Brain (organoid and tissue), 16 donors: ENCODE measurements at places on chromosomes 7 and 10. TPM values are rescaled to one million over a fixed set of nuclear protein-coding genes. Genes with fewer than 3 reads are reported as not detected.

The PRSS37 gene
- not detected for polyA plus RNA-seq

The IFIT2 gene
- 5.4 TPM for polyA plus RNA-seq

The TNS3 gene
- polyA plus RNA-seq: 28.1 TPM

The DMBT1 gene
- polyA plus RNA-seq: 0.63 TPM

The TSPAN12 gene
- polyA plus RNA-seq: 0.98 TPM

The TRPV5 gene
- polyA plus RNA-seq: 0.31 TPM

The FAM131B gene
- 69.6 TPM for polyA plus RNA-seq

DNA sequence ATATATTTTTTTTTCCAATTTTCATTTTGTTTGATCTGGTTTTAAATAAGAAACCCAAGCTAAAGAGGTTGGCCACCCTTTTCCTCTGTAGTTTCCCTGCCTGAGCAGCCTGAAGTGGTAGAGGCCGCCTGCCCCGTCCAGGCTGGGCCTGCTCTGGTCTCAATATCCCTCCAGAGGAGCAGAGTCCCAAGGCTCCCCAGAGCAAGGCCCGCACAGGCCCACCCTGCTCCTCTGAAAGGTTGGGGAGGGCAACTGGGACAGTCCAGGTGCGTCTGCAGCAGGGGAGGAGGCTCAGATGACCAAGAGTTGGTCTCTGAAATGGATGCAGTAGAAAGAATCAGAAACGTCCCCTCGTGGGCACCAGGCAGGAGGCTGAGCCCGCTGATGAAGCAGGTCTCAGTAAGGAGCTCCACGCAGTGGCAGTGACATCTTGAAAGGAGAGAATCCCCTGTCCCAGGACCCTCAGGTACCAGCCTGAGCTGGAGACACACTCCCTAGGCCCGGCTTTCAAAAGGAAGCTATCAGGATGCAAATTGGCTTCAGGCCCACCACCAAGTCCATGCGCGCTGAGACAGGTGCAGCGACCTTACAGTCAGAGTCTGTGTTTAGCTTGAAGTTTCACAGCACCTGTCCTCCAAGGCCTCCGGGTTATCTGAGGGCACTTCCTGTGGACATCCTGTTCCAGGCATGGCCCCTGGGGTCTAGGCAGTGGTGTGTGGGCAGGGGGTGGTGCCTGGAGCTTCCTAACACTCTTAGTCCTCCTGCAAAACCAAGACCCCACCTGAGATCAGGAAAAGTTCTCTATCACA is 37.7 kb downstream of the EN2 start:
- no peak for DNase-seq

GRCh38 chr10:105807935-105808587 is 1167.0 kb downstream of the SORCS3 start:
- DNase-seq: no peak

DNA sequence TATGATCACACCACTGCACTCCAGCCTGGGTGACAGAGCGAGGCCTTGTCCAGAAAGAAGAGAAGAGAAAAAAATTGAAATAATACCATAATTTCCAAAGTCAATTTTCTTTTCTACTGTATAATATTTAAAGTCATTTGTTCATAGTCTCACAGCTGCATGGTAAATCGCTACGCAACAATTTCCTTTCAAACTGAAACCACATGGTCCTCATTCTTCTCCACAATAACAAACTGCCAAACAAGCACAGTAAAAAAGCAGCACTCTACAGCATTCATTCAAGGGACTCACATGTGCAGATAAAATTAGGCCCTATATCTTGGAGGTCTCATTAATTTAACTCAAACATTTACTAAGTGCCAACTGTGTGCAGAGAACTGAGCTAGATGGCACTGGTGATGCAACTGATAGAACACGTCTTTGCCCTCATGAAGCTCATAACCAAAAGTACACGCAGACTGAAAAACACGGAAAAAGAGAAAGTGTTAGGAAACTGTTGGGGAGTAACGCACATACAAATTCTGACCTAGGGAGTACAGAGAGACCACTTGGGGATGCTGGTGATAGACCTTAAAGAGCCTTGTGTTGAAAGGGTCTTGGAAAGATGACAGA is 68.4 kb upstream of the SRRM3 start:
- DNase-seq: no peak

- no peak for DNase-seq
Observed at GRCh38 chr10:74867351-74867750, 41.0 kb downstream of the KAT6B start.

DNA sequence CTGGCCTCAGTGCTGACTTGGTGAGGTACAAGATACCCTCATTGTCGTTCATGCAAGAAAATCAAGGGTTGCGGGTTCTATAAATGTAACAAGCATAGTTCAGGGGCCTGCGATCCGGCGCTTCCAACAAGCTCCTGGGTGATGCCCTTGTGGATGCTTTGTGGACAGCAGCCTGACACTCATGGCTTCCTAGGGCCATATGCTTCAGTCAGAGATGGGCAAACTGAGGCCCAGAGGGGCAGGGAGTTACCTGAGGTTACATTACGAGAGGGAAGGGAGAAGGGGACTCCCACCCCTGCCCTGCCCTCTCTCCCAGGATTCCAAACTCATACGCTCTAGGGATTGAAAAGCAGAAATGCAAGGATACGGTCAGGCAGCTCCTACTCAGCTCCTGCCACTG is 296.3 kb upstream of the ZMIZ1 start:
- DNase-seq: no peak
